Smooth muscle cell of the pulmonary artery (primary cell): ENCODE measurements at places on chromosomes 6 and 20. TPM values are rescaled to one million over a fixed set of nuclear protein-coding genes. Genes with fewer than 3 reads are reported as not detected.

Gene GABRR1
- total RNA-seq = not detected in 2 replicates

Gene KIFC1
- total RNA-seq = 2.1 and 5.0 TPM in 2 replicates

Gene BPIFB4
- not detected in 2 replicates for total RNA-seq

Gene DHX16
- total RNA-seq = 34.6 and 40.8 TPM in 2 replicates

Gene FNDC11
- total RNA-seq = 0.46 and 0.50 TPM in 2 replicates

Gene WFDC12
- not detected in 2 replicates for total RNA-seq

Gene TCF15
- total RNA-seq = not detected in 2 replicates

Gene TOMM6
- 33.1 and 36.9 TPM in 2 replicates for total RNA-seq

Gene NOX3
- not detected in 2 replicates for total RNA-seq

Gene TOX2
- 1.4 and 2.2 TPM in 2 replicates for total RNA-seq

Gene SNX5
- total RNA-seq = 59.6 and 67.6 TPM in 2 replicates

Gene MCHR2
- total RNA-seq = not detected in 2 replicates

Gene LHFPL5
- total RNA-seq = not detected in 2 replicates

Gene UBD
- not detected in 2 replicates for total RNA-seq

Gene HCK
- not detected in 2 replicates for total RNA-seq

Gene NMBR
- total RNA-seq = 0.07 TPM in 2 replicates

Gene MYMX
- 0.33 TPM in 1 of 2 replicates, not detected in the other for total RNA-seq

Gene DNAJC5
- total RNA-seq = 75.9 and 96.0 TPM in 2 replicates

Gene COQ3
- total RNA-seq = 2.5 and 3.3 TPM in 2 replicates

Gene CDC25B
- 32.2 and 33.4 TPM in 2 replicates for total RNA-seq

Gene PHACTR3
- not detected in 2 replicates for total RNA-seq

Gene LY6G6D
- total RNA-seq = not detected in 2 replicates

Gene TTK
- 2.5 and 7.7 TPM in 2 replicates for total RNA-seq

Gene ID1
- total RNA-seq = 54.3 and 178 TPM in 2 replicates

Gene CNR1
- 0.07 and 0.52 TPM in 2 replicates for total RNA-seq

Gene NDUFAF5
- 7.9 and 8.5 TPM in 2 replicates for total RNA-seq

Gene KCNK17
- not detected in 2 replicates for total RNA-seq

Gene OGFR
- 22.6 and 26.8 TPM in 2 replicates for total RNA-seq

Gene COL12A1
- 211 and 724 TPM in 2 replicates for total RNA-seq

Gene PPP1R14C
- total RNA-seq = 2.1 and 7.4 TPM in 2 replicates

Gene CAPN11
- total RNA-seq = not detected in 2 replicates

Gene RAD21L1
- total RNA-seq = 0.13 and 0.53 TPM in 2 replicates
